Smooth muscle cell of the umbilical artery (primary cell): ENCODE measurements at places on chromosomes 11 and 22. TPM values are rescaled to one million over a fixed set of nuclear protein-coding genes. Genes with fewer than 3 reads are reported as not detected.

The P2RY2 gene
- total RNA-seq, result 0.30 and 0.46 TPM in 2 replicates

The XKR3 gene
- total RNA-seq, result not detected in 2 replicates

The PGA4 gene
- not detected in 2 replicates for total RNA-seq

The PHF21B gene
- not detected in 2 replicates for total RNA-seq

The CD6 gene
- total RNA-seq, result not detected in 2 replicates

The PLA2G6 gene
- total RNA-seq, result 11.3 and 13.4 TPM in 2 replicates

The SLC22A6 gene
- total RNA-seq, result not detected in 2 replicates

The DDX17 gene
- total RNA-seq, result 381 and 423 TPM in 2 replicates

The ZNF215 gene
- total RNA-seq, result 3.3 and 6.1 TPM in 2 replicates

The FOXRED2 gene
- total RNA-seq, result 4.2 and 7.8 TPM in 2 replicates

The C11orf87 gene
- total RNA-seq, result under 0.01 and 0.23 TPM in 2 replicates
